ENCODE measurements at places on chromosomes 1 and 21. TPM values are rescaled to one million over a fixed set of nuclear protein-coding genes. Genes with fewer than 3 reads are reported as not detected.
A peak's percentile ranks its signal among the peaks of the same experiment; 100 is the strongest.

Gene TIMM17A
- total RNA-seq: 28.5 TPM

Gene C1QTNF12
- total RNA-seq: 1.2 TPM

GRCh38 chr1:40315795-40316594 is 1.1 kb downstream of the COL9A2 start:
- H3K27ac ChIP-seq: no peak overlapping the region
- peaks cover 37% of the 10 kb centered on the region for H3K4me1 ChIP-seq
- peaks cover 34% of the 10 kb centered on the region for H3K27me3 ChIP-seq

- H3K27me3 ChIP-seq: no peaks in the 10 kb centered on the region
- H3K36me3 ChIP-seq: no peaks in the 10 kb centered on the region
- no peak overlapping the region for H3K27ac ChIP-seq
- no peak for DNase-seq
- peaks cover 22% of the 10 kb centered on the region for H3K4me1 ChIP-seq
Observed at GRCh38 chr1:117561071-117561470, 44.8 kb upstream of the TENT5C start.

DNA sequence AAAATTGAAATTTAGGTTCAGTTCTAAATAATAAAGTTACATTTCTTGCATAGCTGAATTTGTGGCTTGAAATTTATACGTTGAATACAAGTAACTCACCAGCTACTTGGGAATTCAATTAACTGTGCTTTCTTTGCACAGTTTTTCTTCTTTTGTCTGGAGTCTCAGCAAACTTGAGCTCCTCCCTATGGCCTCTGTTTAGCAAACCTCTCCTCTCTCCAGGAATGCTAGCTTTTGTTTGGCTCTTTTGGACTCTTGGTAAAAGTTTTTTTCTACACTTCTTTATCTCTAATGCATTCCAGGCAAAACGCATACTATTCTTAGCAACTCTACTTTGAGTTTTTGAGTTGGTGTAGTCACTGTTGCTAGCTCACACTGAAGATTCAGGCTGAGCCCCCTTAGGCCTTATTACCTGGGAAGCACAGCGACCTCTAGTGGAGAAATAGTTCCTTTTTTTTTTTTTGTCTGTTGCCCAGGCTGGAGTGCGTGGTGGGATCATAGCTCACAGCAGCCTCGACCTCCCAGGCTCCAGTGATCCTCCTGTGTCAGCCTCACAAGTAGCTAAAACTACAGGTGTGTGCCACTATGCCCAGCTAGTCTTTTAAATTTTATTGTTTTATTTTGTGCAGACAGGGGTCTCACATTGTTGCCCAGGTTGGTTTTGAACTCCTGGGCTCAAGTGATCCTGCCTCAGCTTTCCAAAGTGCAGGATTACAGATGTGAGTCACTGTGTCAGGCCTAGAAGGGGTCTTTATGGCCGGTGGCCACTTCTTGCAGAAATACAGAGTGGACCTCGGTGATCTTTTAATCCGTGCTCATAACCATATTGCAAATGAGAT is 61.7 kb downstream of the CASQ2 start:
- H3K4me1 ChIP-seq: no peaks in the 10 kb centered on the region
- no peaks in the 10 kb centered on the region for H3K36me3 ChIP-seq
- H3K27me3 ChIP-seq: peaks cover 9% of the 10 kb centered on the region
- no peak overlapping the region for H3K27ac ChIP-seq

DNA sequence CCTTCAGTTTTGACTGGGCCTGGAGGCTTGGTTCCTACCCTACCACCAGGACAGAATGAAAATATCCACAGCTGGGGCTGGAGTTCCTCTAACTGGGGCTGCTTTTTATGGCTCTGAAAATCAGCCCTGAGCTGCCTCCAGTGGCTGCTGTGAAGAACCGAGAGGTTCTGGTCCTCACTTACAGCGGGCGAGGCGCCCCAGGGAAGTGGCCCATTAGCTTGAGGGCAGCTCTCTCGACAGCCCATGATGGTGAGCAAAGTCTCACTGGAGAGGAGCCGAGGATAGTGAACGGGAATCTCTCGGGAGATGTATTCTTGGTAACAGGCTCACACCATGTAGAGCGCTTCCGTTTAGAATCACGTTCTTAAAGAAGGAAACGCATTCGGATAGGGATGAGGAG is 459.7 kb downstream of the KIF26B start:
- H3K4me3 ChIP-seq: no peak overlapping the region
- no peaks in the 10 kb centered on the region for H3K36me3 ChIP-seq
- no peaks in the 10 kb centered on the region for H3K27me3 ChIP-seq
- H3K27ac ChIP-seq: no peak overlapping the region
- no peaks in the 10 kb centered on the region for H3K4me1 ChIP-seq

- H3K4me1 ChIP-seq: no peaks in the 10 kb centered on the region
- no peak overlapping the region for H3K27ac ChIP-seq
- no peaks in the 10 kb centered on the region for H3K27me3 ChIP-seq
- no peak for DNase-seq
- peaks cover 95% of the 10 kb centered on the region for H3K36me3 ChIP-seq
Observed at GRCh38 chr1:165659581-165659895, 28.5 kb downstream of the MGST3 start.

DNA sequence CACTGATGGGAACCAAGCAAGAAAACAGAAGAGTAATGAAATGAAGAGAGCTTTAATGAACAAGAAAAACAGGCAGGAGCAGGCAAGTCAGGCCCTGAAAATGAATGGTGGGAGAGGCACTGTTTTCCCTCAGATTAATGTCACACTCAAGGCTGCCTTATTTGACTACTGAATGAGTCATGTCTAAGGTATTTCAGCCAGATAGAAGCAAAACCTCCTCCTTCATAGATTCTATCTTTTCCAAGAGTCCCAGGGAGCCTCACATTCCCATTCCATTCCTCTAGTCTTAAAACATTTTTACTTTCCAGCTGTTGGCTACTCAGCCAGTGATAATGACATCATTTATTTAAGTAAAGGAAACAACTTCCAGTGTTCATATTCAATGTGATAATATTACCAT is 228.4 kb upstream of the NRIP1 start:
- H3K27me3 ChIP-seq: no peaks in the 10 kb centered on the region
- no peaks in the 10 kb centered on the region for H3K4me1 ChIP-seq
- H3K36me3 ChIP-seq: no peaks in the 10 kb centered on the region
- no peak for DNase-seq

DNA sequence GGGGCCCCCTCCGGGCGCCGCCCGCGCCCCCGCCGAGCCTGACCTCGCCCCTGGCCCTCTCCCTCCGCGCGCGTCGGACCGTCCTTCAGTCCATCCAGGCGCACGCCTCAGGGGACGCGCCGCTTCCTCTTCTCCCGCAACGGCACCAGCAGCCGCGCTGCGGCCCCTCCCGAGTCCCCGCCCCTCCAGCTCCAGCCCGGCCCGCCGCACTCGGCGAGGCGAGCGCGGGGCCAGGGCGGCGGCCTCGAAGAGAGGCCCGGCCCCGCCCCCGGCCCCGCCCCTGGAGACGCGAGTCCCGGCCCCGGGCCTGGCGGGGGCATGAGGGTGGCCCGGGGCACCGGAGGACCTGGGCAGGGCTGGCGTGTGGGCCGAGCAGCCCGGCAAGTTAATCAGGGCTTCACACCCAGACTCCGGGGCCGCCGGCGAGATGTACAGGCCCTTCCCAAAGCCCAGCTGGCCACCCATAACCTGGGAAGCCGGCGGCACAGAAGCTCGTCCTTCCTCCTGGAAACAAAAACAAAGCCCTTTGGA is at the start of gene IGSF3:
IGSF3 (minus strand) TSS at position 159 of the 531 bp plus-strand sequence. CDS start 1,407 bp downstream, outside the sequence.
- peak; percentile 88 for DNase-seq
- H3K27me3 ChIP-seq: peaks cover 10% of the 10 kb centered on the region
- H3K36me3 ChIP-seq: no peaks in the 10 kb centered on the region
- H3K4me1 ChIP-seq: peaks cover 12% of the 10 kb centered on the region
- H3K27ac ChIP-seq: peak within 1 kb of the TSS; percentile 54
